BE2C (cell line): ENCODE measurements at places on chromosomes 3 and 15.

DNA sequence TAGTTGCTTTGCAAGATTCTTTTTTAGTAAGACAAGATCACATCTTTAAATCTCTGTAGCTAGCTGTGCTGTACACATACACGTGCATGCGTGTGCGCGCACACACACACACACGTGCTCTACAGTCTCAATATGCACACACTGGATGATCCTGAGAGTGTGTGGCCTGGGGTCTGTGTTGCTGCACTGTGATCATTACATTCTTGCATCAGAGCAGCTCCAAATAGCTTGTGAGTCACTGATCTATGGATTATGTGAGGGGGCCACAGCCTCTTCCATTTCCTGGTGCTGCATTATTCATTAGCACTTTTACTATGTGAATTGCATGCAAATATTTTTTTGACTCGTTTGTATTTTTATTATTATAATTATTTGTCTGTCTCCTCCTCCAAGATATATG is 34.6 kb downstream of the MCTP2 start:
- no peak for DNase-seq

DNA sequence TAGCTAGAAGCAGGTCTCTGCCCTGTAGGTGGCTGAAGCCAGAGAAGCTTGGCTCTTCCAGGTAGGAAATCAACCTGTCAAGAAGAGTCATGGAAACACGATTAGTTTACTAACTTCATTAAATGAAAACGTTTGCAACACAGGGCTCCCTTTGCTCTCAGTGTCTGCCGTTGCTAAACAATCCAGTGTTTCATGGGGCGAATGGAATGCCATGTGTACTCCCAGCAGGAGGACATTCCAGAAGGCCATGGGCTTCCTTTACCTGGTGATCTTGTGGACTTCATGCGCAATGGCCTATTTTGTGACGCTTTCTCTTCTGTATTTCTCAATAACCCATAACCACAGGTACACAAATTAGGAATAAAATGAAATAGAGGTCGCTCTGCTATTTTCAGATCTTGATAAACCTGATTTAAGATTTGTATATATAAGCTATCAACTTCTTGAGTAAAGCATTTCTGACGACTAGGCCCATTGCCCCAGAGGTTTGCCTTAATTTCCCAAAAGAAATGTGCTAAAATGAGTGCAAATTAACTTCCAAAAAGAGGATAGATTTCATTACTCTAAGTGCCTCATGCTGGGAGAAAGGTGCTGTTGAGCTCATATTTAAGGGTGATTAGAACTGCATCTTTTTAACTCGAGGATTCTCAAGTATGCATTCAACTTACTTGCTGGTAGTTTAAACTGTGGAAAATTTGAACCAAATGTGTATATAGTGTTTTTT is 171.0 kb downstream of the EPHA3 start:
- DNase-seq = no peak

GRCh38 chr15:75989045-75989444 is 23.2 kb downstream of the NRG4 start:
- DNase-seq = no peak

- no peak for DNase-seq
These were observed 509.6 kb downstream of the IGSF11 start for GRCh38 chr3:118525077-118525476.

- DNase-seq = no peak
These were observed 34.5 kb downstream of the PRICKLE2 start for GRCh38 chr3:64190517-64191515.

DNA sequence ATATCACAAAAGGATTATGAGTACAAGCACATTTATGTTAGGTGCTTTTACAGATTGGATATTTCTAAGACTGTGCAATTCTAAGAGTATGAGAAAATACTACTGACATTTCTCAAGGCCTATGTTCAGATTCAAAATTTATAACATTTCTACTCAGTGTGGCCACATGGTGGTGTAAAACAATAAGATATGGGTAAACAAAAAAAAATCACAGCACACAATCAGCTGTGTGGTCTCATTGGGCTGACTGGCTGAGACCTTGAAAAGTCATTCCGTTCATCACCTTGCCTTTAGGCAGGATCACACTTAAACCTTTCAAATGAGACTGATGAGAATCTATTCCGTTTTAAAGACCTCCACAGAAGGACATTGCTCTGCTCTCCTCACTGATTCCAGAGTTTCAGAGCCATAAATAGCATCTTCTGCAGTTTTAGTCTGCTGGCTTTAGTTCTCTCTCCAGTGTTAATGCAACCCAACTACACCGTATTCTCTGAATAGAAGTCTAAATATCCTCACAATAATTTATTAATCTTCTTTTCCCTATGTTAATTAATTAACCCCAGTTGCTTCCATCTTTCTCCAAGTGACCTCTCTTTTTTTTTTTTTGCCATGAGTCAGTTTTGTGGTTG is 158.2 kb downstream of the SPATA16 start:
- no peak for DNase-seq

- DNase-seq = no peak
These were observed 419.9 kb upstream of the RARB start for GRCh38 chr3:25007974-25008658.

DNA sequence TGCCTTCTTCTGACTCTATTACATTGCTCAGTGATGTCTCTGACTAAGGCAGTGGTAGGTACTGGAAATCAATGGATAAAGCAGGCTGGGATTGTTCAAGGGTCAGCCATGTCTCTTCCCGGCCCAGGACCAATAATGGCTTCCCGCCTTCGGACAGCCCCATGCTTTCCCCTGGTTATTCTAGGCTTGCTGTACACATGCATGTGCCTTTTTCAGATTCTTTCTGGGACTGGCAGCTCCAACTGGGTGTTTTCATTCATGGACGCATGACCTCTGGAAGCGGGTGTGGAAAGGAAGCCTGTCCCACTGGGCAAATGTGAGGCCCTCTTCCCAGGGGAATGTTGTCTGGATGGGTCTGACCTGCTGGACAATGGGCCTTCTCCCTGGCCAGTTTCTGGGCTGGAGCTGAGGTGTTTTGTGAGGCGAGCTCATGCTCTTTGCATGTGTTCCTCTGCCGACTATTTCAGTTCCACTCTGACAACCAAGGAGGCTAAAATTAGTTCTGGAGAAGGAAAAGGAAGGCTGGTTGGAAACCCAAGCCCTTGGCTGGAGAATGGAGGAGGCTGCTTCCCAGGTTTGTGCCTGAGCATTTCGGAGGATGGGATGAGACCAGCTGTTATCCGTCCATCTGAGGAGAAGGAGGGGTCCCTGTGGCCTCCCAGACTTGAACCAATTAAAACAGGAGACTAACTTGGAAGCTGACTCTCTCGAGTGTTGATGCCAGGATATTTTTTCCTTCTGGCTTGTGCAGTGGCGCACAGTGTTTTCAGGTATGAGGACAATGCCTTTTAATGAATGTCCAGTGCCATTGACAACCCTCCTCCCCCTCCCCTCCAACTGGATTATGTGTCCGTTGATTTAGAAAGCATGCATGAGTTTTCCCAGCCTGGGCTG is 6.9 kb downstream of the ACVR2B start:
- DNase-seq = no peak

DNA sequence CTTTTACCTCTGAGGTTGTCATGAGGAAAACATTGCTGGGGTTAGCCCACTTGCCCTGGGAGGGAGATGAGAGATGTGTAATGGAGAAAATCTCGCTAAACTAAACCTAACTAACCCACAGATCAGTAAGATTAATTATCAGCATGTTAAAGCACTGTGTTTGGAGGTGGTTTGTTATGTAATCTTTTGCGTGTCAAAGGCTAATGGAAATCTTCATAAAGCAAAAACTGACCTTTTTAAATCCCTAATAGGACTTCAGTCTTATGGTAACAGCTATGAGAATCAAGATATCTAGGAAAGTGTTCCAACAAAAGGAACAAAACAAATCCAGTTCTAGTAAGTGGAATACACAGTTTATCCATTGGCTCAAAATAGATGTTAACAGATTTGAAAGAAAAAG is 102.7 kb downstream of the PLOD2 start:
- DNase-seq = no peak

- peak; percentile 62 for DNase-seq
These were observed 781 bp upstream of the DAG1 start for GRCh38 chr3:49469037-49469935.

DNA sequence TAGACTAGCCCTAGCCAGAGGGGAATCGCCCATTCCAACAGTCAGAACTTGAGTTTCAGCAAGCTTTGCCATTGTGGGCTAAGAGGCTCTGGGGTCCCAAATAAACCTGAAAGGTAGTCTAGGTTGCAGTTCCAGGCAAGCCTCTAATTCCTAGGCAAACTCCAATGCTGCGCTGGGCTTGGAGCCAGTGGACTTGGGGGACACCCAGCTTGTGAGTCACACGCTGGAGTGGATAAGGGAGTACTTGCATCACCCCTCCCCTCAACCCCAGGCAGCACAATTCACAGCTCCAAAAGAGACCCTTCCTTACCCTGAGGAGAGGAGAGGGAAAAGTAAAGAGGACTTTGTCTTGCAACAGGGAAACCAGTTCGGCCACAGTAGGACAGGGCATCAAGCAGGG is 105.2 kb upstream of the DPPA4 start:
- no peak for DNase-seq

GRCh38 chr15:29747837-29748417 is 74.3 kb downstream of the TJP1 start:
- DNase-seq = no peak
